ENCODE measurements at places on chromosomes 1 and 21. TPM values are rescaled to one million over a fixed set of nuclear protein-coding genes. Genes with fewer than 3 reads are reported as not detected.

- DNase-seq, result peak; percentile 47
Measured at GRCh38 chr1:200866521-200866920, 6.3 kb upstream of the GPR25 start.

- DNase-seq, result no peak
Measured at GRCh38 chr1:183871601-183872000, 66.7 kb downstream of the RGL1 start.

DNA sequence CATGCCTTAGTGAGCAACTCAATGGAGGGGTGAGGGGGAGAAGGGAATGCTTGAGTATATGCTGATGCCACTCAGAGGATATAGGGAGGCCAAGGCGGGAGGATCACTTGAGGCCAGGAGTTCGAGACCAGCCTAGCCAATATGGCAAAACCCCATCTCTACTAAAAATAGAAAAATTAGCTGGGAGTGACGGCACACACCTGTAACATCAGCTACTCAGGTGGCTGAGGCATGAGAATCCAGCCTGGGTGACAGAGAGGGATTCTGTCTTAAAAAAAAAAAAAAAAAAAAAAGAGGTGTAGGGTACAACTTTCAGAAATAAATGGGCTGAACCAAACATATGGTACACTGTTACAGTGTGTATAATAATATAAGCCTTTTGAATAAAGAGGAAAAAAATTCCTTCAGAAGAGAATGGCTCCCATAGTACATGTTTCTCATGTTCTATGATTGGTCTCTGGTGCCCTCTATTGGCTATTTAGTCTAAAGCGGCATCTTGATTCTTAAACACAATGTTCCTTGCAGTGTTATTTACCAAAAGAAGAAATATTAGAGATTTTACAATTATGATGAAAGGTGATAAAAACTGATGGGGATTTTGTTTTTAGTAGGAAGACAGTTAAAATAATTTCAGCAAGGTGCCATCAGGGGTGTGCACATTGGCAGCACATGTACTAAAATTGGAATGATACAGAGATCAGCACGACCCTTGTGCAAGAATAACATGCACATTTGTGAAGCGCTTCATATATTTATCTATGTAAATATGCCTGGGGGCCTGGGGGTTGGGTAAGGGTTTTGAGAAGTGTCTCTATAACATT is 109.8 kb downstream of the PATJ start:
- peak; percentile 79 for DNase-seq

Gene BRINP2
- not detected for total RNA-seq

- no peak for DNase-seq
Measured at GRCh38 chr1:161718559-161719324, 2.6 kb upstream of the FCRLB start.

DNA sequence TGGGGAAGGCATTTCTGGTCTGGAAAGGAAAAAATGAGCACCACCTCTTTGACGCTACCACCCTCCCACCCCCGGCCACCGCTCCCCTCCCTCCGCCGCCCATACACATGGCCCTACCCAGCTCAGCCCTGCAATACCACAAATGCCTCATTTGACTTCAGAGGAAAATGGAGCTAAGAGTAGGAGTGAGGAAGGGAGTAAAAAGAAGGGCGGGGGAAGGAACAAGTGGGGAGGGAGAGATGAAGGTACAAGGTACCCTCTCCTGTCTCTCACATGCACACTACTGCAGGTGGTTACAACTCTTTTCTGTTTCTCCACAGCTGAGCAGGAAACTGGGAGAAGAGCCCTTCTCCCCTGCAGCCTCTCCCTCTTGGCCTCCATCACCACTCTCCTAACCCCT is 7.1 kb downstream of the SYT2 start:
- DNase-seq, result no peak
